AG09309 (cell line): ENCODE measurements at places on chromosomes 6 and 20.

- DNase-seq, result peak; percentile 81
Observed at GRCh38 chr20:10634683-10635411, 39.0 kb downstream of the JAG1 start.

GRCh38 chr20:10236540-10237533 is 18.2 kb downstream of the SNAP25 start:
- no peak for DNase-seq

GRCh38 chr20:20261159-20261558 is 106.7 kb upstream of the INSM1 start:
- DNase-seq, result no peak

DNA sequence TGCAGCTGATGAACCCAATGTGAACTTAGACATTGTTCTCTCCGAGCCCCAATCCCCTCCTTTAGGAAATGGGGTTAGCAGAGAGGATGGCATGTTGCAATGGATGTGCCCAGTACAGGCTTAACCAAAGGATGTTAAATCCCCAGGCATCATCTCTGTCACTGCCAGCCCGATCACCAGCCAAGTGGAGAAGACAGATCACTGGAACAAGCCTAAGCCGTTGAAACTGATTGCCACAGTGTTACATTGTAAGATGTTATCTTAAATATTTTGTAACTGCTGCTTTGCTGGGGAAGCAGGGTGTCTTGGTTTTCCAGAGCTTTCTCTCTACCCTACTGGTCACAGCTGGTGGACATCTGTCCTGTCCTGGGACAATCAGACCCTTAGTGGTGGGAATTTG is 783.4 kb upstream of the CHD6 start:
- no peak for DNase-seq

- DNase-seq, result no peak
Observed at GRCh38 chr6:149846321-149846720, 17.8 kb downstream of the LRP11 start.

DNA sequence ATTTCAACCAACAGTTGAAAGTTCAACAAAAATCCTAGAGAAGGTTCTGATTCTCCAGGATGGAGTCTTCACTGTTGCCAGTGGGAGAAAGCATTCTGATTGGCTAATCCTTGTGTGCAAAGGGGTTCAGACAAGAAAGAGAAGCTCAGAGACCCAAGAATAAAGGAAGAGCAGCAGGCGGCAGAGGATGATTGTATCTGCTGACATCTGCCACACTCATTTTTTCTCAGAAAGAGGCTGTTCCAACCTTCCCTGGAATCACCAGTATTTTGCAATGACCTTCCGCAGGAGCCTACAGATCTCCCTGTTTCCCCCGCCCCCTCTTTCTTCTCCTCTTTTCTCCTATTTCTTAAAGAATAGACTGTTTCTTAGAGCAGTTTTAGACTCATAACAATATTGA is 376.7 kb downstream of the CDH26 start:
- DNase-seq, result no peak

GRCh38 chr20:4373454-4373853 is 348.3 kb upstream of the PRND start:
- no peak for DNase-seq

DNA sequence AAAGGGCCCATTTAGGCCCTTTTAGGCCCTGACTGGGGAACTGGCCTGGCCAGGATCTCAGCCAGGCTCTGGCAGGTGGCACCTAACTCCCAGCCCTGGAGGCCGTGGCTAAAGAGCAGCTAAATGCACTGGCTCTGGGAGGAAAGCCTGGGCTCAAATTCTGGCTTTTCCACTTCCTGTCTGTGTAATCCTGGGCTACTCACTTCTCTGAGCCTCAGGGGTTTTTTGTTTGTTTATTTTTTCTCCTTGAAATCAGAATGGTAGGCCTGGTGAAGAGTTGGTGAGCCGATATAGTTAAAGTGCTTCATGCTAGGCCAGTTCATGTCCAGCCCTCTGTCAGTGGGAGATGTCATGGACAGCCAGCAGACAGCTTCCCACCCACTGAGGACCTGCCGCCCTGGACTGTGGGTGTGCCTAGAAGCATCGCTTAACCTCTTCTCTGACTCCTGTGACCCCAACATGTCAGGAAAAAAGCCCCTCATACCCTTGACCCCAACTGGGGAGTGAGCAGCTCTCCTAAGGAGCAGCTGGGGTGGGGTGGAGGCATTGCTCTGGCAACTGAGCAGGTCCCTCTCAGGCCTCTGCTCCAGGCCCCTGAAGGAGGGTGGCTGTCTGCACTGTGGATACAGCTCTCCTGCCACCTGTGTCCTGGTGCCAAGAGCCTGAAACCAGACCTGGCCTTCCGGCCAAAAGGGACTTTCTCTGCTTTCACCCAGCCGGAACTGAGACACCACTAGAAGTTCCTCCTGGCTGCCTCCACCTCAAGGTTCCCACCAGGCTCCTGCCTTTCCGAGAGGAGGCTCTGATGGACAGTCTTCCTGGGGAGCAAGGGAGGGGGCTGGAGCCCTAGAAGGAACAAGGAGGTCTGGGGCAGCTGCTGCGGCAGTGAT is 57.2 kb upstream of the MYL9 start:
- no peak for DNase-seq

DNA sequence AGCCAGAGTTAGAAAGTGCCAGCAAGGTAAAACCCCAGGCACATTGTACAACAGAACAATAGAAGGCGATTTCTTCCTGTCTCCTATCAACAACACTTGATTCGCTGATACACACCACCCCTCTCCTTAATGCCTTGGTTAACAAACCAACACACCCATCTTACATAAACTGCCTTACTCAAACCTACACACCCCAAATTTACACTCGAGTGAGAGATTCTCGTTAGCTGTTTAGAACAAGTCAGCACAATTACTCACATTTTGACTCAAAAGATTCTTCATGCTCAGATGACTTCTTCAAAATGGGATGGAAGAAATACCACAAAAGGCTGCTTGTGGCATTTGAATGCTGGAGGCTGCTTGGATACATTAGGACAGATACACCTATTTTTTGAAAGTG is 80.0 kb upstream of the FOXQ1 start:
- DNase-seq, result no peak

GRCh38 chr6:142642651-142643050 is 302.3 kb downstream of the HIVEP2 start:
- no peak for DNase-seq

- DNase-seq, result no peak
Observed at GRCh38 chr6:85344996-85345395, 104.9 kb upstream of the NT5E start.
